Activated naive CD4-positive, alpha-beta T cell treated with anti-CD3 and anti-CD28 coated beads for 36 hours (primary cell): ENCODE measurements at places on chromosomes 16 and 17.
A peak's percentile ranks its signal among the peaks of the same experiment; 100 is the strongest.

GRCh38 chr17:45759761-45760160, 24.4 kb upstream of the CRHR1 start:
- H3K36me3 ChIP-seq, result no peaks in the 10 kb centered on the region
- H3K4me1 ChIP-seq, result no peaks in the 10 kb centered on the region
- H3K4me3 ChIP-seq, result no peak overlapping the region
- no peak overlapping the region for H3K27ac ChIP-seq

GRCh38 chr16:3846595-3847091, 33.9 kb downstream of the CREBBP start:
- H3K4me3 ChIP-seq, result no peak overlapping the region
- DNase-seq, result no peak
- H3K36me3 ChIP-seq, result peaks cover 5% of the 10 kb centered on the region

DNA sequence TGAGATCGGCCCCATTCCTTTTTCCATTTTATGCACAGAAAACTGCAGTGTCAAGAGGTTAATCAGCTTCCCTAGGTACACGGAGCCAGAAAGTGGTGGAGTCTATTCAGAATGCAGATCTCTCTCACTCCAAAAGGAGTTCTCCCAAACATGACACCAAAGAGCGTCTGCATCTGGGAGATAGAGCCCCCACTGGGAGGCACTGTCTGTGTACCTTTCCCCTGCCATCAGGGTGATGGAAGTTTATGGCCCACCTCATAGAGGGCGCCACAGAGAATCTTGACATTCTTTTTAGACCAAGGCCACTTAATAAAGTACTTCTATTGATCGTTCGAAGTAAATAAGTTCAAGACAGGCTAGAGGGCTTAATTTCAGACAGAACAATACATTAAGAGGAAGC, 493.7 kb upstream of the ERCC4 start:
- no peaks in the 10 kb centered on the region for H3K4me1 ChIP-seq
- DNase-seq, result no peak
- H3K36me3 ChIP-seq, result no peaks in the 10 kb centered on the region
- no peak overlapping the region for H3K27ac ChIP-seq

DNA sequence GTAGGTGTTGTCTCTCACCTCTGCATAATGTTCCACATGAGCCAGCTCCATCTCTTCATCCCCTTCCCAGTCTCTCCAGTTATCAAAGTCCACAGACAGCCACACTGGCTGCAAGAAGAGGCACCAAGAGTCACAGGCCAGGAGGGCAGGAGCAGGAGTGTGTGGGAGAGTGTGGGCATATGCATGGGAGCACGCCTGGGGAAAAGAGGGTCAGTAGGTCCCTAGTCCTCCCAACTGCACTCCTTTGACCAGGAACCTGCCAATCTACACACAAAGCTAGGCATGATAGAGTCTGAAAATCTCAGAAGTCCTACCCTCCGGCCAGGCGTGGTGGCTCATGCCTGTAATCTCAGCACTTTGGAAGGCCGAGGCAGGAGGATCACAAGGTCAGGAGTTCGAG, 7.3 kb upstream of the AARSD1 start:
- H3K4me3 ChIP-seq, result no peak overlapping the region
- no peak for DNase-seq
- H3K36me3 ChIP-seq, result no peaks in the 10 kb centered on the region
- H3K4me1 ChIP-seq, result no peaks in the 10 kb centered on the region
- H3K27me3 ChIP-seq, result no peaks in the 10 kb centered on the region
- no peak overlapping the region for H3K27ac ChIP-seq

- peak overlapping the region; percentile 70 for H3K4me3 ChIP-seq
- DNase-seq, result no peak
- H3K4me1 ChIP-seq, result peaks cover 25% of the 10 kb centered on the region
- H3K36me3 ChIP-seq, result peaks cover 7% of the 10 kb centered on the region
- peaks cover 5% of the 10 kb centered on the region for H3K27me3 ChIP-seq
Measured at GRCh38 chr17:67246403-67246652, 1.3 kb upstream of the HELZ start.

GRCh38 chr17:56913867-56914580, at the start of gene TRIM25:
Gene TRIM25 (minus strand): TSS chr17:56914049. CDS start chr17:56913988, 61 bp downstream.
- H3K4me3 ChIP-seq, result peak within 1 kb of the TSS; percentile 83
- DNase-seq, result peak; percentile 94
- H3K27ac ChIP-seq, result peak within 1 kb of the TSS; percentile 98
- H3K36me3 ChIP-seq, result peaks cover 39% of the 10 kb centered on the region

GRCh38 chr16:48583075-48584065, 26.6 kb downstream of the N4BP1 start:
- peaks cover 26% of the 10 kb centered on the region for H3K4me1 ChIP-seq
- no peak for DNase-seq
- H3K27me3 ChIP-seq, result no peaks in the 10 kb centered on the region
- H3K36me3 ChIP-seq, result peaks cover 36% of the 10 kb centered on the region

- peaks cover 10% of the 10 kb centered on the region for H3K4me1 ChIP-seq
- H3K27ac ChIP-seq, result no peak overlapping the region
- no peaks in the 10 kb centered on the region for H3K36me3 ChIP-seq
- no peak for DNase-seq
- H3K4me3 ChIP-seq, result no peak overlapping the region
Measured at GRCh38 chr16:49530427-49530970, 156.9 kb downstream of the C16orf78 start.

GRCh38 chr17:19867329-19868078, at the start of gene ULK2:
Gene ULK2 (minus strand): TSS chr17:19867936. CDS start chr17:19867417, 519 bp downstream.
- peak within 1 kb of the TSS; percentile 80 for H3K4me3 ChIP-seq
- peak within 1 kb of the TSS; percentile 50 for H3K27ac ChIP-seq
- peaks cover 31% of the 10 kb centered on the region for H3K4me1 ChIP-seq
- DNase-seq, result peak; percentile 49

DNA sequence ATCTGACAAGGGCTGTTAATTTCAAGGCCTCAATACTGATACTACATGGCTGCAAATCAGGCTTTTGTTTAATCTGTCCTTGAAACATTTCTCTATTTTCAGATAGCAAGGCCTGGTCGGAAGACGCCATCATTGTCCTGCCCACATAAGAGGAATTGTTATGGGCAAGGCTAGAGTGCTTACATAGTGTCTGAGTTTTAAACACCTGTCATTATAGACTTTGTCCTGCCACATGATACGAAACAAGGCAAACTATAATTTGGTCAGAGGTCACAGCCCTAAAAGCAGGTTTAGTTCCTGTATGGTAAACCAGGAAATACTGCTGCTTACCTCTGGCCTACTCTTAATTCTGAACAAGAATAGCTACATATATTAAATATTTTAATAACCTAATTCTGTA, 104.4 kb downstream of the SSH2 start:
- no peak overlapping the region for H3K27ac ChIP-seq
- no peak for DNase-seq
- no peak overlapping the region for H3K4me3 ChIP-seq
- H3K36me3 ChIP-seq, result no peaks in the 10 kb centered on the region
- H3K4me1 ChIP-seq, result peaks cover 32% of the 10 kb centered on the region

DNA sequence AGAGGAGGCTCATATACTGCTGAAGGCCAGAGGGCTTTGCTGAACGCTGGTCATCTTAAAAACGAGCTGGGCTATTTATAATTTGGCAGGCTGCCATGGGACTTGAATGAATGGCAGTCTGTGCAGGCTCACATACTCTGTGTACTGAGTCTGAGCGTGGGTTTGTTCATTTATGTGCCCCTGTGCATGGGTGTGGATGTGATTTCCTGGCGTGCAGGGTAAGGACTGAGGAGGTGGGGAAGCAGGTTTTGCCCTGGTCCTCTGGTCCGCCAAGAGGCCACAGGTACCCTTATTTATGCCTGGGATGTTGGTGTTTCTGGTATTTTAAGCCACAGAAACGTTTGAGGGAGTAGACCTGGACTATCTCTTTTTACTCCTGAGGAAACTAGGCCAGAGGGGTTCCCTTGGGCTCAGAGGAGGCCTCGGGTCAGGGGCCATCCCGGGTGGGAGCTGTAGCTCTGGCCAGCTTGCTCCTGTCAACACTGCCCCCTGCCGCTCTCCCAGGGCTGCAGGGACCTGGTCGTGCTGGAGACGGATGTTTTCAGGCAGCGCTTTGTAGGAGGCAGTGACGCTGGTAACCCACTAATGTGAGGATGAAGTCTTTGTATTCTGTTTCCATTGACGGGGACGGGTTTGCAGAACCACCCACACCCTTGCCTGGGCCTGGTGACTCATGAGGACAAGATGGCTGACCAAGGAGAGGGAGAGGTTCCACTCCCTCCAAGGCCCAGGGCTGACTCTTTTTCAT, 184.4 kb downstream of the MSI2 start:
- no peaks in the 10 kb centered on the region for H3K27me3 ChIP-seq
- peaks cover 1% of the 10 kb centered on the region for H3K36me3 ChIP-seq
- peak overlapping the region; percentile 92 for H3K27ac ChIP-seq
- peaks cover 79% of the 10 kb centered on the region for H3K4me1 ChIP-seq

DNA sequence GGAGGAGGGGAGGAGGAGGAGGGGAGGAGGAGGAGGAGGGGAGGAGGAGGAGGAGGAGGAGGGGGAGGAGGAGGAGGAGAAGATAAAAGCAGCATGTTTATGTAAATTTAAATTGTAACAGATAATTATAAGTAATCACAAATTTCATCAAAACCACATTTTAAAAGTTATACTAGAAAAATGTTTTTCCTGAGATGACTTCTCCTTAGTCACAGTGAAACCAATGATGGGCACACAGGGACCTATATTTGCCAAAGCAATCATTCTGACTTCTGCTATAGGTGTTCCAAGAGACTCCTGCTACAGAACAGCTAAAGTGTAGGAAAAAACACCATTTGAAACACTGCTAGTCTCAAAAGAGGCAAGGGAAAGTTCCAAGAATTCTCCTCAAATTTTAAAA, 66.4 kb downstream of the CEP95 start:
- H3K27me3 ChIP-seq, result no peaks in the 10 kb centered on the region
- H3K27ac ChIP-seq, result no peak overlapping the region
- H3K36me3 ChIP-seq, result peaks cover 7% of the 10 kb centered on the region
- peak; percentile 28 for DNase-seq
- peaks cover 14% of the 10 kb centered on the region for H3K4me1 ChIP-seq

- peaks cover 8% of the 10 kb centered on the region for H3K27me3 ChIP-seq
- DNase-seq, result no peak
- H3K27ac ChIP-seq, result no peak overlapping the region
- H3K4me1 ChIP-seq, result no peaks in the 10 kb centered on the region
- H3K4me3 ChIP-seq, result no peak overlapping the region
- no peaks in the 10 kb centered on the region for H3K36me3 ChIP-seq
Measured at GRCh38 chr16:83109490-83110125, 482.8 kb downstream of the CDH13 start.

GRCh38 chr16:58507195-58507962, 7.4 kb downstream of the NDRG4 start:
- no peak for DNase-seq
- peaks cover 2% of the 10 kb centered on the region for H3K36me3 ChIP-seq
- H3K27ac ChIP-seq, result no peak overlapping the region
- no peak overlapping the region for H3K4me3 ChIP-seq
- peaks cover 2% of the 10 kb centered on the region for H3K4me1 ChIP-seq

- H3K4me3 ChIP-seq, result no peak overlapping the region
- no peak for DNase-seq
- no peak overlapping the region for H3K27ac ChIP-seq
- no peaks in the 10 kb centered on the region for H3K27me3 ChIP-seq
- H3K36me3 ChIP-seq, result no peaks in the 10 kb centered on the region
- H3K4me1 ChIP-seq, result no peaks in the 10 kb centered on the region
Measured at GRCh38 chr16:64791756-64792155, 330.1 kb downstream of the CDH11 start.

DNA sequence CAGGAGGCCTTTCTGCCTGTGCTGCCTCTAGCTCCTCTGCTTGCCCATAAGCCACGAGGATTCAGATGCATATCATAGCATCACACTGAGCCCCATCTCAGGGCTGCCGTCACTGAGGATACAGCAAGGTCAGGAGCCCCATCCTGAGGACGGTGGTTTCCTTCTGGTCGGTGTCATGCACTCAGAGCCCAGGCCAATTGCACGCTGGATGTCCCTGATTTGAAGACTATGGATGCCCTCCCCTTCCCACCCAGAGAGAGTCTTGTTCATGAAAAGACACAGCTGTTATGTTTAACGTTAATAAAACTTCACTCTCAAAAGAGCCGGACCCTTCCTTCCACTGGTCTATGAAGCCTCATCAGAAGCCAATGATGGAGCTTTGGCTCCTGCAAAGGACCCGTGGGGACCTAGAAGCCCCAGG, 19.9 kb downstream of the COTL1 start:
- no peaks in the 10 kb centered on the region for H3K27me3 ChIP-seq
- peak; percentile 65 for DNase-seq
- peaks cover 91% of the 10 kb centered on the region for H3K4me1 ChIP-seq
- H3K27ac ChIP-seq, result peak overlapping the region; percentile 90
- H3K36me3 ChIP-seq, result peaks cover 30% of the 10 kb centered on the region
- H3K4me3 ChIP-seq, result peak overlapping the region; percentile 43

- H3K27ac ChIP-seq, result no peak overlapping the region
- DNase-seq, result no peak
- no peak overlapping the region for H3K4me3 ChIP-seq
Measured at GRCh38 chr16:57619606-57620334, 8.7 kb upstream of the ADGRG1 start.

DNA sequence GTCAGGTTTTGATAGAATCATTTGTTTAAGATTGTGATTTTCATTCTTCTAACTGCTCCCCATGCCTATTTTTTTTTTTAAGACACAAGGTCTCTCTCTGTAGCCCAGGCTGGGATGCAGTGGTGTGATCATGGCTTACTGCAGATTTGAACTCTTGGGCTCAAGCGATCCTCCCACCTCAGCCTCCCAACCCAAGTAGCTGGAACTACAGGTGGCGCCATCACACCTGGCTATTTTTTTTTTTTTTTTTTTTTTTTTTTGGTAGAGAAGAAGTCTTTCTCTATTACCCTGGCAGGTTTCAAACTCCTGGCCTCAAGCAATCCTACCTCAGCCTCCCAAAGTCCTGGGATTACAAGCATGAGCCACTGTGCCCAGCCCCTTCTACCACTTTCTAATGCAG, 223.3 kb downstream of the CBLN1 start:
- no peaks in the 10 kb centered on the region for H3K27me3 ChIP-seq
- no peaks in the 10 kb centered on the region for H3K4me1 ChIP-seq
- H3K4me3 ChIP-seq, result no peak overlapping the region
- DNase-seq, result no peak

- H3K4me3 ChIP-seq, result no peak overlapping the region
- no peak for DNase-seq
- peaks cover 5% of the 10 kb centered on the region for H3K27me3 ChIP-seq
- peaks cover 13% of the 10 kb centered on the region for H3K4me1 ChIP-seq
- no peak overlapping the region for H3K27ac ChIP-seq
- no peaks in the 10 kb centered on the region for H3K36me3 ChIP-seq
Measured at GRCh38 chr16:84818989-84819643, 669 bp upstream of the CRISPLD2 start.

DNA sequence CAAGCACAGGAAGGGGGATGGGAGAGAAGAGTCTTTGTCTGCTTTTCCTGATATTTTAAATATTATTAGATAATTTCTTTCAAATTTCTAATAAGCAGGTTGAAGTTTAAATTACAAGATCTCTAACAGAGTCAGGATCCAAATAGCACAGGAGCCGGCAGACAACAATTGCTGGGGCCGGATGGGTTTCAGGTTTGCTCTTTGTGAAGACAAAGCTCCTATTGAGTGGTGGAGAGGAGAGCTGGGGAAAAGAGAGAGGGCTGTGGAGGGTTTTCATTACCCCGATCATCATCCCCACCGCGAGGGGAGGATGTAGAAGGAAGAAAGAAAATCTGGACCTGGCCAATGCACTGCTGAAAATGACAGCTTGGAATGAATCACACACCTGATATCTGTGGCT, 197.3 kb downstream of the SOX9 start:
- no peaks in the 10 kb centered on the region for H3K4me1 ChIP-seq
- H3K36me3 ChIP-seq, result no peaks in the 10 kb centered on the region
- no peak overlapping the region for H3K27ac ChIP-seq
- DNase-seq, result no peak
- no peaks in the 10 kb centered on the region for H3K27me3 ChIP-seq
